Stimulated activated CD4-positive, alpha-beta T cell treated with anti-CD3 and anti-CD28 coated beads, Interleukin-15, amount 100 ng/mL, for 1 hour (primary cell): ENCODE measurements at places on chromosomes 2 and 18.

DNA sequence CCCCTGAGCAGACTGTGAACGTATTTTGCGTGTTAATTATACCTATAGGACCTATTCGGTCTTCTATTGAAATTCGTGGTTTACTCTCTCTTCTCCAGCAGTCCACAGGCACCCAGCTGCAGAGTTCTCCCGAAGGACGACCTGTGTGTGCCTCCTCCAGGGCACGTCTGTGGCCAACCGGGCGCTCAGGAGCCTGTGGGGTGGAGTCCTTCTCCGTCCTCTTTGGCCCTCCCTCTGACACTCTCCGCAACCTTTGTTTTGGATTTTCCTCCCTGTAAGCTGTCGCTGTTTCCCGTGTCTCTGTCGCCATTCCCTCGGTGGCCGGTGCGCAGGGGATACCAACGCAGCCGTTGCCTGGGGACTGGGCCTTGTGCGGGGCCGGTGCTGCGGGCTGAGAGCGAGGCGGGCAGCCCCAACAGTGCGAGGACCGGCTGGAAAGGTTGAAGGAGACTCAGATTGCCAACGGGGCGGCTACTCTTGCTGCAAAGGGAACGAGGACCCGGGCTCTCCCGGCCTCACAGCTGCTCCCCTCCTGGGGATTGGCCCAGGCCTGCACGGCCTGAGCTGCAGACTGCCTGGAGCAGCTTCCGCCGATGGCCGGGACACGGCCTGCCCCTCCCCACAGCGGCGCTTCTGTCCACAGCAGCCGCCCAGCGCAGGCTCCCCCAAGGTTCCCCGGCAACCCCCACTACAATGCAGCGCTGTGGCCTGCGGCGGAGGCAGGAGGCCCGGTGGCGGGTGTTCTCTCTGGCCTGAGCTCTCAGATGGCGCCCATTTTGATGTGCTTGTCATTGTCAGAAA lies 221.0 kb downstream of the MTX2 start:
- no peak for DNase-seq

GRCh38 chr2:134277223-134277622 lies 23.4 kb downstream of the MGAT5 start:
- DNase-seq: no peak

DNA sequence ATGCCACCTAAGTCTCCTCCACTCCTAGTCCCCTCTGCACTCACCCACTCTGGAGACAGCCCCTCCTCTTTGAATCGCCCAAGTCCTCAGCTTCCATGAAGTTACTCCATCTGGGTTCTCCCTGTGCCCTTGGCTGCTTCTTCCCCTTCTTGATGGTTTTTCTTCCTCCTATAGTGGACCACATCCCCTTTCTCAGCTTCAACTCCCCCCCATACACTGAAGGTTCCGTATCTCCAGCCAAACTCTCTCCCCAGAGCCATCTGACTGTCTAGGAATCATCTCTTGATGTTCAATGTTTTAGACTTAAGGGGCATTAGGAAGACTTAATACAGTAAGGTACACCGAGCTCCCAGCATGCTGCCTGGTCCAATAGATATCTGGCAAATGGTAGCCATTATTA lies 39.6 kb downstream of the EMX1 start:
- no peak for DNase-seq

- no peak for DNase-seq
Measured at GRCh38 chr2:96325041-96325883, at the start of gene ITPRIPL1. TSS of gene ITPRIPL1 (plus strand) at chr2:96325317. CDS start at chr2:96325840, 523 bp downstream.

DNA sequence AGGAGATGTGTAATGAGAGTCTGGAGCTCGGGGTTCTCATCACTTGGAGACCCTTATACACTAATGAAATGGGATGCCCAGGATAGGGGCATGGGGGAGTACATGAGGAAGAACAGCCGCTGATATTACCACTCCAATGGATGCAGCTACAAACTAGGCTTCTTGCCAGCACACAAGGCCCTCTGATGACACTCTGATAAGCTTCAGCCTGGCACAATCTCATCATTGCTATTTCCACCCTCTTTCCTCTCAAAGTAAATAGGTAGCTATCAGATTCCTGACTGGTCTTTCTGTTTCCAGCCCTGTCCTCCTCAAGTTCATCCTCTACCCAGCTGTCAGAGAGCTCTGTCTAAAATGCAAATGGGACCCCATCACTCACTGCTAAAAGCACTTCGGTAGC lies 103.0 kb downstream of the GPR39 start:
- DNase-seq: no peak

- DNase-seq: no peak
Measured at GRCh38 chr2:223487214-223487846, 114.8 kb downstream of the SCG2 start.

DNA sequence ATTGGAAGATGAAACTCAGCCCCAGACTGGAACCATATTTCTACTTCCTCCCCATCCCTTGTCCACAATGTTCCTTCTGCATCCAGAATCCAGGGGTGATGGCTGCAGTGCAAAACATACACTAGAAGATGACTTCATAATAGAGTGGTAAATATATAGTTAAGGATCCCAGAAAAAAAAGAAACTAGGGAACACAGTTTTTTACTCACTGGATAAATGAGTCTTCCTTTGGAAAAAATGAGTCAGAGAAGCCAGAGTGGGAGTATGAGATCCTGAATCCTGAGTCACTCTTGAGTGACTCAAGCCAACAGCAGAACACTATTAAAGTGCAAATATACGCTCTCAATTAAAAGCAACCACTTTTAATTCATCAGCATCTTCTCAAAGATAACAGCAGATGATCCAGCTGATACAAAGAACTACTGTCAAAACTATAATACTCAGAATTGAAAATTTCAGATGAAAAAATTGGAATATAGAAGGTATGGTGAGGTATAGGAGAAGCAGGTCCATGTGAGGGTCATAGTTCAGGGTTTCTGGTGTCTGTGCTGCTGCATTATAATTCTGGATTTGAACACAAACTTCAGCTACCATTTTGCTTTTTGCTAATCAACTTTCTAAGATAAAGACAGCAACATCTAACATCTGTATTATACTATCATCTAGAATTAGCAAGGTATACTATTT lies 987.2 kb upstream of the CDH2 start:
- no peak for DNase-seq

- DNase-seq: no peak
Measured at GRCh38 chr2:155412598-155412997, 714.1 kb downstream of the KCNJ3 start.
